ENCODE measurements at places on chromosomes 5 and 9. TPM values are rescaled to one million over a fixed set of nuclear protein-coding genes. Genes with fewer than 3 reads are reported as not detected.

- DNase-seq, result no peak
Observed at GRCh38 chr9:131720330-131720729, 19.5 kb downstream of the RAPGEF1 start.

GRCh38 chr5:160185626-160186360, 43.5 kb upstream of the FABP6 start:
- no peak for DNase-seq

- DNase-seq, result no peak
Observed at GRCh38 chr5:9356351-9356825, 189.5 kb downstream of the SEMA5A start.

DNA sequence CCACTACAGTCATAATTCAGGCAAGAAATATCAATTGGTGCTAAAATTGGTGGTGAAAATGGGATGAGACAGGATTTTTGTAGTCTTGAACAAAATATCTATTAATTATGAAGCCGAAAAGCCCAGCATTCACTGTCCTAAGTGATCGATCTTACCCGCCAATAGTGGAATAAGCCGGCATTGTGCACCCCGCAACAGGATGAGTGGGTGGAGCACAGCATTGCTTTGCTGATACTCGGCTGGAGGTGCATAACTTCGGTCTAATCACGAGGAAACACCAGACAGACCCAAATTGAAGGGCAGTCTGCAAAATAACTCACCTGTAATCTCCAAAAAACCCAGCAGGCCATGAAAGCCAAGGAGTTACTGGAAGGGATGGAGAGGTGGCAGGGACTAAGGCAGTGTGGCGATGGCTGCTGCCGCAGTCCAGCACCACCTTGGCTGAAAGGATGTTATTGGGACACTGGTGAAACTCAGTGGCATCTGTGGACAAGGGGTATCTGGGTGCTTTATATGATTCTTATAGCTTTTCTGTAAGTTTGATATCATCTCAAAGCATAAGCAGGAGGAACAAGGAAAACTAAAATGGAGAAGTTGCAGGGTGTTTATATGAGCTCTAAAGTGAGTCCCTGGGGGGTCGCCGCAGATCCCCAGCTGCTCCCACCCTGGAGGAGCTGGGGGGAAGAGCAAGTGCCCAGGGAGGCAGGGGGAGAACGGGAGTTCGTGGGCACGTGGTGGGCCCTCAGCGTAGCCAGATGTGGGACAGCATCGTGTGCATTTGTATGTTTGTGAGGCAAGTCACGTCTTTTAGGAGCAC, 45.2 kb downstream of the AHRR start:
- no peak for DNase-seq

GRCh38 chr5:180009581-180009980, 62.0 kb downstream of the RNF130 start:
- no peak for DNase-seq

GRCh38 chr5:29061381-29061780, 2023.0 kb upstream of the CDH9 start:
- DNase-seq, result no peak

DNA sequence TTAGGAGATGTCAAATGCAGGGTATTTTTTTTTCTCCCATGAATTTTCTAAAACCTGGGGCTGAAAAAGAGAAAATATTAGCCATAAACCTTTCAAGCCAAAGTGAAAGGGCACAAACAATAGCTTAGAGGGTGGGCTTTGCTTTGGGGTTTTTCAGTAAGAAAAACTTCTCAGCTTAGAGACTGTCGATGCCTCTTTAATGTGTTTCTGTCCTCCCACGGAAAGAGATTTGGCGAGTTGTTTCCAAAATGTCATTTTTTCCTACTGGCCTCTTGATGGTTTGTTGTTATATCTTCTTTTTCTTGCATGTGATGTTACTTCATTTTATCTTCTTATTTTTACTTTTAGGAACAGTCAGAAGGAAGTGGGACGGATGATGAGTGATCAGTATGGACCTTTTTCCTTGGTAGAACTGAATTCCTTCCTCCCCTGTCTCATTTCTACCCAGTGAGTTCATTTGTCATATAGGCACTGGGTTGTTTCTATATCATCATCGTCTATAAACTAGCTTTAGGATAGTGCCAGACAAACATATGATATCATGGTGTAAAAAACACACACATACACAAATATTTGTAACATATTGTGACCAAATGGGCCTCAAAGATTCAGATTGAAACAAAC, 177.3 kb downstream of the SMARCA2 start:
- no peak for DNase-seq

DNA sequence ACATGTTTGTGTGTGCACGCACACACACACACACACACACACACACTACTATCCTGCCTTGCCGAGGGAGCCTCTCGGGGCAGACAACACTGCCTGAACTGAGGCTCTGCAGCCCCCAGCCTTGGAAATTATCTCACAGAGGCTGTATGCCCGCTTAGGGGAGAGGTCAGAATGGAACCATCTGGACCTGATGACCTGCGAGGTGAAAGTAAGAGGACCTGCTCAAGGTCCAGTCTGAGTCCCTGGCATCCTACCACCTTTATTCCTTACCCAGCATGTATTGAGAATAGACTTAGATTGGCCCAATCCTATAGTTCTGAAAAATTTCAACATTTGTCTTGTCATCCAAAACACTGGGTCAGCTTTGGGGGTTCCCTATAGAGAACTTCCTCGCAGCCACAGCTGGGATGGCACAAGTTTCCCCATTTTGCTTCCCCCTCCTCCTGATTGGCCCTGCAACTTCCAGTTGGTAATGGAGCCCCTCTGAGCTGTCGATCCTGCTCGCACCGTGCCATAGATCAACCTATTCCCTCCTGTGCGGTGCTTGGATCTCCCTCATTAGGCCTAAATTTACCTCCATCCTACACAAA, 10.2 kb downstream of the MVB12B start:
- DNase-seq, result no peak

DNA sequence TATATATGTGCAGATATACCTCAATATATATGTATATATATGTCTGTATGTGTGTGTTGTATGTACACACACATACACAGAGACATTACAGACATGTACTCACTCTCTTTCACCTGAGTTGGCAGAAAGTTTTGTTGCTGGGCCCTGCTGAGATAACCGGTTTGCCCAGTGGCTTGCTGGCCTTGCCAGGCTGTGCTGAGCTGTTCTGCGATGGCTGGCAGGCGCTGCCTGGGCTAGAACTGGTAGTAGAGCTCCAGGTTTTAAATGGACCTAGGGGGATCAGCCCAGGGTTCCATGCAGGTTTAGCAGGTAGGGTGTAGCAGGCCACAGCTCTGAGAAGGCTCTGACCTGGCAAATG, 394.3 kb downstream of the GADD45G start:
- no peak for DNase-seq

DNA sequence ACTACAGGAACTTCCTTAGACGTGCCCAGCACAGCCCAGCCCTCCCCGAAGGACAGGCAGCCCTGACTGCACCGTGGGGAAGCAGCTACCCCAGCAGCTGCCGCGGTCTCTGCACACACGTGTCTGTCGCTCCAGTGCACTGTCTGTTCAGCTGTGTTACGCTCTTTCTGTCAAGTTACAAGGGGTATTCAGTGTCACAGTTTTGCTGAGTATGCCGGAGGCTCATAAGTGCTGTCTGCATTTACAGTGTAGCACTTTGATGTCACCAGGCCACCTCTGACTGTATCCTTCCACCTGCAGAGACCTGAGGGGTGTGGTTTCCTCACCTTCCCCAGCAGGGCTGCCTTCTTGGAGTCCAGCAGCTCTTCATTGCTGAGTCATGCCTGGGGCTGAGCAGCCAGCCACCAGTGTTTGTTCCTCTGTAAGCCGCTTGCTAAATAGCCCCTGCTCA, 126.8 kb downstream of the EHMT1 start:
- peak; percentile 57 for DNase-seq

- no peak for DNase-seq
Observed at GRCh38 chr5:122882831-122883230, 37.4 kb downstream of the SNX24 start.

TRIM32 gene
- 14.2 TPM for polyA plus RNA-seq

SVEP1 gene
- polyA plus RNA-seq, result 4.7 TPM

TAF11L8 gene
- not detected for polyA plus RNA-seq

PCDHGA6 gene
- not detected for polyA plus RNA-seq

GPR151 gene
- polyA plus RNA-seq, result not detected

NDUFA8 gene
- polyA plus RNA-seq, result 132 TPM

Data from hepatocyte (in vitro differentiated cells).